ENCODE measurements at places on chromosomes 2 and 18. TPM values are rescaled to one million over a fixed set of nuclear protein-coding genes. Genes with fewer than 3 reads are reported as not detected.

COL4A4 gene
- total RNA-seq, result 0.41 TPM

COL3A1 gene
- total RNA-seq, result 88.0 TPM

LOXL3 gene
- total RNA-seq, result 14.3 TPM

CHST9 gene
- total RNA-seq, result 2.4 TPM

INHA gene
- total RNA-seq, result 0.41 TPM

MEIS1 gene
- total RNA-seq, result 39.5 TPM

C2orf81 gene
- total RNA-seq, result 0.41 TPM

FSHR gene
- not detected for total RNA-seq

GALNT3 gene
- 3.7 TPM for total RNA-seq

UBXN2A gene
- 64.8 TPM for total RNA-seq

MYO5B gene
- total RNA-seq, result 9.8 TPM
